ENCODE measurements at places on chromosomes 1 and 21.
A peak's percentile ranks its signal among the peaks of the same experiment; 100 is the strongest.

GRCh38 chr1:234647245-234647644 is 37.3 kb upstream of the IRF2BP2 start:
- DNase-seq, result no peak

DNA sequence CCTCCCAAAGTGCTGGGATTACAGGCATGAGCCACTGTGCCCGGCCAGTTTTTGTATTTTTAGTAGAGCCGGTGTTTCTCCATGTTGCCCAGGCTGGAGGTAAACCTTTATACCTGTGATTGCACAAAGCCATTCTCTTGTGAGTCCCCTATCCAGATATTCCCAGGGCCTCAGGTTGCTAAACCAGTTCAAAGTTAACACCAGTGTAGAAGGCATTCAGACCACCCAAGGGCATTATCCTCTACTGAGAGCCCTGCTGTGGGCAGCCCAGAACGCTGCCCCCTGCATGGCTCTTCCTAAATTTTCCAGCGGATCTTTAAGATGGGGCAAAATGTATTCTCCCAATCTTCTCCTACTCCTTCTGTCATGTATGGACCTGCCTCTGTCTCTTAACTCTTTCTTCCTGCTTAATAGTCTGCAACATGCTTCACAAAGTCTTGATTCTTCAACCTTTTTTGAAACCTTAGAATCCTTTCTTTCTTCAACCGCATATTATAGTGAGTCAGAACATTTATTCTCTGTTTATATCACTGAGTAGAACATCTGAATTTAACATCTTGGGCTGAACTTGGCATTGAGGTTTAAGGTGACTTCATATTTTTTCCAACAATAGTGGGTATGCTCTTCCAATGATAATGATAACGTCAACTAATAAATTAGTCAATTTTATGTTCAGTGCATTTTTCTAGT is 36.0 kb downstream of the UBE4B start:
- no peak for DNase-seq

DNA sequence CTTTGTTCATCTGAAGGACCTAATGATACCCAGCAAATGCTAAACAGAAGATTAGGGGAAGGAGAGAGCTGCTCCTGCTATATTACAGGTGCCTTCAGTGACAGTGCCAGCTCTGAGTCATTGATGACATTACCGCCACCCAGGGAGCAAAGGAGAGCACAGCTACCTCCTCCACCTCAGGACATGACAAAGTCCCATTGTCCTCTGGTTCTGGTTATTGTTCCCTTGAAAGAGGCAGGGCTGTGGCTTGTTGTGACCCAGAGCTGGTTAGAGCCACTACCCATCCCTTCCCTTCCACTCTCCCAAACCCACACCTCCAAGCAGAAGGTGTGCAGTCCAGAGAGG is 363.5 kb upstream of the DUSP10 start:
- no peak for DNase-seq

- DNase-seq, result no peak
Measured at GRCh38 chr1:234260578-234260977, 112.7 kb upstream of the COA6 start.

GRCh38 chr1:56745231-56745630 is 74.0 kb downstream of the FYB2 start:
- DNase-seq, result no peak

DNA sequence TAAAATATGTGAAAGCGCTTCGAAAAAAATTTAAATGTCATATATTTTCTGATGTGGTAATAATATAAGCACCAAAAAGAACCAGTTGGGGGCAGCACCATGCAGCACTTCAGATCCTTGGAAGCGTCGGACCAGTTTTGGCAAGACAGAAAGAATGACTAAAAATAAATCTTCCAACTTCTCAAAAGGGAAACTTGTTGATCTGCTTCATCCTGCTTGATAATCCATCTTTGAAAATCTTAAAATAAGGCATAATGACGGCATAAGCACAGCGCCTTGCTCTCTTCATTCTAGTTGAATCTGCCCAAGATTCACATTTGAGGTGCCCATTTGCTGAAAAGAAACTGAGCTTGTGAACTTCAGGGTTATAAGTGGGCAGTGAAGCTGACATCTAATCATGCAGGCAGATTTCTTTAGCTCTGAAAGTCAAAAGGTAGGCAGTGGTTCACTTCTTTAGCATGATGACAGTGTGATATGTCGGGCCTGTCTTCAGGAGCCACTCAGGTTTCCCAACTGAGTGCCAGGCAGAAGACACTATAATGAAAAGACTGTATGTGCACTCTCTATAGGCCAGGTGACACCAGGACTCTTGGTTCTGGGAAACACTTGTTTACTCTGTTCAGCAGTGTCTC is 19.8 kb upstream of the MUTYH start:
- DNase-seq, result no peak

- DNase-seq, result no peak
Measured at GRCh38 chr1:182855911-182856310, 16.8 kb downstream of the DHX9 start.

DNA sequence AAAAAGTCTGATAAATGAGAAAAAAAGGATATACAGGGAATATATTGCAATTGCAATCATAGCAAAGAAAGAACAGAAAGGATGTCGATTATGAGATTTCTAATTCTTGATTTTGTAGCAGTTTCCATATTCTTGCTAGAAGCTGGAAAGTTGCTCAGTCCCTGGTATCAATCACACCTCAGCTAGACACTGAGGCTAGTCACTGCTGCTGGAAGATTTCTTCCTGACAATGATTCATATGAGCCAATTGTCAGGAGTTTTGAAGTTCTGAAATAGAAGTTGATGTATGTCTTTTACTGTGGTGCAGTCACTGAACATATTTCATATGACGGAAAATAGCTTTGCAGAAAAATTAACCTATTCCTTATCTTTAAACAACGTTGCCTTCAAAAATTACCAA is 208.4 kb upstream of the C1orf105 start:
- DNase-seq, result no peak

GRCh38 chr1:21021311-21021710 is 155.4 kb downstream of the EIF4G3 start:
- DNase-seq, result no peak

DNA sequence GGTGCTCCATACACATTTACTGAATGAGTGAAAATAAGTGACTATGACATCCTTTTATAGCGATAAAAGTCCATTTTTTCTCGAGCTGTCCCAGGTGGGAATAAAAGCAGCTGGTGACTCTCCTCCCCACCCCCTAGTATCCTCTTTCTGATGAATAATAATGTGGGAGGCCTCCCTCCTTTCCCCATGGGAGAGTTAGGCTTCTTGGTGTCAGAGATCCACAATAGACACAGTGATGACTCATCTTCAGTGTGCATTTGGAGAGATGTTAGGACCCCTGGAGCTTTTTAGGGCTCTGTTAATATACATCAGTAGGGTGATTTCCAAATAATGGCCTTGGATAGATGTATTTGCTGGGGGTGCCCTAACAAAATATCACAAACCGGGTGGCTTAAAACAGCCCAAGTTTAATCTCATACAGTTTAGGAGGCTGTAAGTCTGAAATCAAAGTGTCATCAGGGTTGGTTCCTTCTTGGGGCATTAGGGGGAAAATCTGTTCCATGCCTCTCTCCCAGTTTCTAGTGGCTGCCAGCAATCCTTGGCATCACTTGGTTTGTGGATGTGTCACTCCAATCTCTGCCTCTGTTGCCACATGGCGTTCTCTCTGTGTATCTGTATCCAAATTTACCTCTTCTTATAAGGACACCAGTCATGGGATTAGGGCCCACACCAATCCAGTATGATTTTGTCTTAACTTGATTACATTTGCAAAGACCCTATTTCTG is 4.4 kb upstream of the PHC2 start:
- peak; percentile 38 for DNase-seq

- no peak for DNase-seq
Measured at GRCh38 chr1:224433701-224434672, 610 bp downstream of the WDR26 start.

DNA sequence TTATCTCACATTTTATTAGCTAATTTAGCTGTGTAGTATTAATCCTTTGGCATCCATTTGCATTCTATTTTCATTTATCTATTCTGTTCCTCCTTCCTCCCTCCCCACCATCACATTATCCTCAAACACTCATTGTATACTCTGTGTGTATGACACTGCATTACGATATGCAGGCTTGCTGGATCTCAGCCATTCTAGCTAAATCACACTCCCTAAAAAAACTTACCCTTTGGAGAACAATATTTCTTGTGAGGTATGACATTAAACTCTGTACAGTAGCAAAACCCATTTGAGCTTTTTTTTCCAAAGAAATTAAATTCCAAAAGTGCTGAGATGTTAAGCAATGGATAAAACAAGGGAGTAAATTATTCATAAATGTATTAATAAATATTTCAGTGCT is 11.4 kb upstream of the RAB3GAP2 start:
- DNase-seq, result no peak

DNA sequence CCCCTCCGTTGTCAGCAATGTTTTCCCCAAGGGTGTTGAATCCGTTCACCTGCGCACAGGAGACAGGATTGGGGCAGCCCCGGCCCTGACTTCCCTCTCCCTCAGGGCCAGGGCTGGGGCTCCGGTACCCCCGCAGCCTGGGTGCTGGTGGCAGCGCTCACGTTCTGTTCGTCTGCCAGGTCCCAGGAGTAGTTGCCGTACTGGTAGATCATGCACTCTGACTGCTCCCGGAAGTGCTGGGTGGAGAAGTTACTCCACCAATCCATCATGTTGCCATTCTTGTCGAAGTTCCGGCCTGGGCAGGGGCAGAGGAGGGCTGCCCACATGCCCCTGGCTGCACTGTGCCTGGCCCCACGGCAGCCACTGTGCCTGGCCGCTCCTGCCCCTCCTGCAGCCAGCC is 6.1 kb downstream of the PRXL2B start:
- DNase-seq, result no peak

- no peak for DNase-seq
Measured at GRCh38 chr1:239537795-239538194, 151.4 kb downstream of the CHRM3 start.

DNA sequence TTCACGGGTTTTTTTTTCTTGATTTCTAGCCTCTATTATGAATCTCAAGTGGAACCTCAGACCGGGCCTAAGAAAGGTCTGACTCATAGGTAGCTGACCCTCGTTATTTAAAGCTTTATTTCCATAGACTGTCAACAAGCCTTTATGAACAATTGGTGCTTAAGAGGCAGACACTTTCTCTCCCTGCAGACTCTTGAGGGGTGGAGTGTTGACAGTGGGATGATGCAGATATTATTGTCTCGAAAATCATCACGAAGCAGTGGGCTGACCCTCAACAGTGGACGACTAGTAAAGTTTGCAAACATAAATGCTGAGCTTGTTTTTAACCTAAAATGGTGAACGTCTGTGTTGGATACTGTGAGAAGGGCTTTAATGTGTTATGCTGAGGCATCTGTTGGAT is 1.8 kb downstream of the SFT2D2 start:
- DNase-seq, result no peak

DNA sequence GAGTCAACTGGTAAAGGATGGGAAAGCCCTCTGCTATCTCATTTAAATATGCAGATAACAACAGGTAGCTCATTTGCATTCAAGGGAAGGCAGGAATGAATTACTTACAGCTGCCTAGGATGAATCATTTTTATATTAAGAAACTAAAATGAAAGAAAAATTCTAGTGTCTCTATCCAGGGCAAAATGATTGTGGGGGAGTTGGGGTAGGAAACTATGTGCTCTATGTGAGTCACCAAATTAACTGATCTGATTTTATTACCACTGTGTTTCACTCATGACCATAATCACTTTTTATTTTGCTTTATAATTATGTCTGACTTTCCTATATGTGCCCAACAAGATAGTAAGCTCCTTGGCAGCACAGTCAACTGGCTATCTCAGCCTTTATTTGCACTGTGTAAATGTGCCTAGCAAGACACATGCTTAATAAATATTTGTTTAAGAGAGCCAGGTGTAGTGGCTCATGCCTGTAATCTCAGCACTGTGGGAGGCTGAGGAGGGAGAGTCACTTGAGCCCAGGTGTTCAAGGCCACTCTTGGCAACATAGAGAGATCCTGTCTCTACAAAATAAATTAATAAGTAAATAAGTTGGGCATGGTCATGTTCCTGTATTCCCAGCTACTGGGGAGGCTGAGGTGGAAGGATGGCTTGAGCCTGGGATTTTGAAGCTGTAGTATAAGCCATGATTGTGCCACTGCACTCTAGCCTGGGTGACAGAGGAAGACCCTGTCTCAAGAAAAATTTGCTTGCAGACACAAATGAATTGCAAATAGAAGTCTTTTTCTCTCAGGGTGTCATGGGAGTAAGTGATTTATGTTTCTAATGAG is 84.1 kb downstream of the SPAG17 start:
- DNase-seq, result no peak

- no peak for DNase-seq
Measured at GRCh38 chr1:54376430-54377039, 29.7 kb downstream of the SSBP3 start.

GRCh38 chr21:21290751-21291150 is 292.5 kb downstream of the NCAM2 start:
- DNase-seq, result no peak

DNA sequence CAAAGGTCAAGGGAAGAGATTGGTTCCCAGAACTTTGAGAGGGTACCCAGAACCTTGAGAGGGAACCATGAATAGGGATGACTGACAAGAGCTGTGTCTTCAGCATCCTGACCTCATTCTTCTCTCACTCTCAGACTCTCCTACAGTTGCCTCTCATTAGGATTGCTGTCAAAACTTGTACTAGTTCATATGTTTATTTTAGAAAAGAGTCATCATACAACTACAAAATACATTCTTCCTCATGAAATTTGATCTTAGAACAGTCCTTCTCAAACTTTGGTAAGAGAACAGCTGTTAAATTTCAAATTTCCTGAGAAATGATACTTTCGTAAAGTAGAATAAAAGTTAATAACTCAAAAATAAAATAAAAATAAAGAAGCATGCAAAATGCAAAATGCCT is 161.4 kb upstream of the ZRANB2 start:
- DNase-seq, result no peak

- no peak for DNase-seq
Measured at GRCh38 chr1:163298365-163298764, 23.4 kb upstream of the NUF2 start.

DNA sequence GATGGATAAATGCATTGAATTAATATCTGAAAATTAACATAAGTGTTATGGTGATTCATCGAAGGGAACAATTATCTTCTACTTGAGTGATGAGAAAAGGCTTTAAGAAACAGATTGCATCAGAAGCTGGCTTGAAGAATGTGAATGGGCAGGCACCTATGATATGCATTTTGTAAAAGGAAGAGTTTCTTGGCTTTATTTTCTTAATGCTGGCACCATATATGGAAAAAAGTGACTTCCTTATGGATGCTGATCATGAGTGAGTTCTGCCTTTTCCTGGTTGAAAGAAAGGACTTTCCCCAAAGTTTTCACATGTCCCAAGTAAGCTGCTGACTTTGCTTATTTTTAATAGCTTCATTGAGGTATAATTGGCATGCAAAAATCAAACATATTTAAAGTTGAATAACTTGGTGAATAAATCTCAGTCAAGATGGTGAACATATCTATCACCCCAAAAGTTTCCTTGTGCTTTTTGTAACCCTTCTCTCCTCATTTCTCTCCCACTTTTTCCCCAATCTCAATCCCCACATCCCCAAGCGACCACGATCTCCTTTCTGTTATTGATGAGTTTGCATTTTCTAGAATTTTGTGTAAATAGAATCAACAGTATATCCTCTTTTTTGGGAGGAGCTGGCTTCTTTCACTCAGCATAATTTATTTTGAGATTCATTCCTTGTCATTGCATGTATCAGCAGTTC is 74.2 kb downstream of the SPATA46 start:
- DNase-seq, result no peak

Data from T1000 (cell line).